HS-27A (cell line): ENCODE measurements at places on chromosomes 7 and 10.

DNA sequence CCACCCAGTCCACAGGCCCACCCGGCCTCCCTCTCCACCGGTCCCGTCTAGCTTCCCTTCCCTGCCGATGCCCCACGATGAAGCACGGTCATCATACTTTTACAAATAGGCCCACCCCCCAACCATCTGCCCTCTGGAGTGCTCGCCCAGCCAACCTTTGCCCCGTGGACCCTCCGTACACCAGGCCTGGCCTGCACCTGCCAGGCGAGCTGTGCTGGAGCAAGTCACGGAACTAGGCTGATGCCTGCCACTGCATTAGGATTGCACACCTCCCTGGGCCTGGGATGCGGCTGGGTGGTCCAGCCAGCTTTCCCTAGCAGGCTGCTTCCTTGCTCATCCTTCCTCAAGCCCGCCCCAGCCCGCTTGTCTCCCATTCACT, 44.7 kb downstream of the PPIF start:
- DNase-seq: no peak

GRCh38 chr7:102095321-102096011, 191.2 kb upstream of the SH2B2 start:
- no peak for DNase-seq

- DNase-seq: no peak
Measured at GRCh38 chr10:6213908-6214307, 11.2 kb downstream of the PFKFB3 start.

DNA sequence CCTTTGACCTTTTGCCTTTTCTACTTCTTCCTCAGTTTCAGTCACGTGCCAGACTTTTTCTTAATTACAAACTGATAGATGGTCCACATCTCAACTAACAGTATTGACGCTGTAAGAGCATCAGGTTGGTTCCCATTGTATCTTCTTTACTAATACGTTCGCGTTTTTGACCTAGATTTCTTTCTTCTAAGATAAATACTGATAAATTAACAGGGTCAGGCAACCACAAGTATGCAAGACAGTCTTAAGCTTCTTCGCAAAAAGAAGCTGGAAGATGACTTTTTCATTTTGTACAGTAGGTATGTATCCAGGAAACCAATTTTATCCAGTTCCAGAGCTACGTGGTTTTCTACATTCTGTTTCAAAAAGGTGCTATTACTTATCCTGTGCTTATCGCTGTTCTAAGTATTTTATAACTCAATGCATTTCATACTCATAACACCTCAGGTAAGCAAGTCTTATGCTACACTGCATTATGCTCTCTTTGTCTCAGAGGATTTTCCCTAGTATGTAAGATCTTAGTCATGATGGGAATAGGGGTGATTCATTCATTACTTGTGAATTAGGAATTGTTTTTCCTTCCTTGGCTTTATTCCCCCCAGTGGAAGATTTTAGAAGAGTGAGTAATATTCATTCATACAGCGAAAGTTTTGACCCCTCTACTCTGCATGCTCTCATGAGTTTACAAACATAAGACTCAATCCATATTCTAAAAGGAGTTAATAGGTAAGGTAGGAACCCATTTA, 955 bp downstream of the DUS4L start:
- no peak for DNase-seq

DNA sequence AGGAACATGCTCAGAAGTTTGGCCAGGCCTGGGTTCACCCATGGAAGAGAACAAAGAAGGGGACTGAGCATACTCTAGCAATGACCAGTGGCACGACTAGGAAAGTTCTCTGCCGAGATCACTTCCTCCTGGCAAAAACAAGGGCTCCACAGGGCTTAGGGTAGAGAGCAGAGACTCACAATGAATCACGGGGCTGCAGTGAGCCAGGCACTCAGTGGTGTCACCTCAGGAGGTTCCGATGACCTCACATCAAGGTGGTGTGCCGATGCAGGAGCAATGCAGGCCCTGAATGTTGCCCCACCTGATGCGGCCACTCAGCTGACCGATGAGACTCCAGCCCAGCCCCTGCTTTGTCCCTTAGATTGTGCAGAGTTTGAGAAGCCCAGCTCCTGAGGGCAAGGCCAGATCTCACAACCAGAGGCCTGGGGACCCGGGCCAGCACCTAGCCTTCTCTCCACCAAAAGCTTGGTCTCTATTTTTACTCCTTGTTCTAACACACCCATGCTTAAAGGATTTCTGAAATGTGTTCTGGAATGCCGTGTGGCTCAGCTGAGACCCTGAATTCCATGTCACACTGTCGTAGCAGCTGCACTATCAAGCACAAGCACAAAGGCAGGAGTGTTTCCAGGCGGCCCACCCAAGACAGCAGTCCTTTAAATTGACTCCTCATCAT, 60.9 kb downstream of the COBL start:
- no peak for DNase-seq

DNA sequence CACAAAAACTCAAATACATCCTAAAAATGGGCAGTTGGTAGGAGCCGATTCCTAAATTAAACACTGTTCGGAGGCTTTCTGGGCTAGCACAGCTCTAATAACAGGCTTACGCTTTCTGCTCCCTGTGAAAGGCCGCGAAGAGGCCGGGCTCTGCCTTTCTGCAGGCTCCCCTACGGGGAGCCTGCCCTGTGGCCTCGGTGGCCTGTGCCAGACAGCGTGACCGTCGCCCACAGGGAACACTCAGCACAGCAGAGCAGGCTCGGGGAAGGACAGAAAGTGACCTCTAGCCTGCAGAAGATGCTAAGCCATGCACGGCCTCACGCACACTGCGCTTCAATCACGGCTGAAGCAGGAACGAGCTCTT, 64.2 kb downstream of the DIP2C start:
- DNase-seq: no peak

DNA sequence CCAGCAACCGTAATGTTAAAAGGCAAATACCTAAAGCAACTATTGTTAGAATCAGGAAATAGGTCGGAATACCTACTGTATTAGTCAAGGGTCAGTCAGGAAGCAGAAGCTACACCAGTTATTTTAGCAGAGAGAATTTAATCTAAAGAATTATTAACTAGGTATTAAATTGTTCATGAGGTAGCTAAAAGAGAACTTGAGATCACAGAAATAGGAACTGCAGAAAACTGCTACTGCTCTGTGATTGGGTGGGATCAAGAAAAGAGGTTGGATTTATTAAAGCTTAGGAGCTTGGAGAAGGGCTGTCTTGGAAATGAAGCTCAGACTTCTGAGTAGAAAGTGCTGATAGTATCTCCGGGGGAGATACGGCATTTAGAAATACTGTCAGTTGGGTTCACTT, 20.0 kb upstream of the ZNF438 start:
- no peak for DNase-seq

DNA sequence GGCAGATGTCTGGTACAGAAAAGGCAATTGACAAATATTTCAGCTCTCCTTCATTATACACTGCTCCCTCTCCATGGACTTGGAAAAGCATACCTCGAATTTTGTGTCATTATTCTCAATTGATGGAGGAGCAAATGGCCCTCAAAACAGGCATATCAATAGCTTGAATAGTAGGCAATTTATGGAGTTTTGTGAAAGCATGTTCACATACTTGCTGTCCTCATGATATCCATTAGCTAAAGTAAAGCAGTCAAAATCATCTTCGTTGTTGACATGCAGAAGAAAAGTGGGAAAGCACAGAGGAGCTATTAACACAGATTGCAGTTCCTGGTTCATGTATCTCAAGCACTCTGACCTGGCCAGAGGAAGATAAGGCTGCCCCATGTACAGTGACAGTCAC, 472.8 kb downstream of the CCSER2 start:
- no peak for DNase-seq

DNA sequence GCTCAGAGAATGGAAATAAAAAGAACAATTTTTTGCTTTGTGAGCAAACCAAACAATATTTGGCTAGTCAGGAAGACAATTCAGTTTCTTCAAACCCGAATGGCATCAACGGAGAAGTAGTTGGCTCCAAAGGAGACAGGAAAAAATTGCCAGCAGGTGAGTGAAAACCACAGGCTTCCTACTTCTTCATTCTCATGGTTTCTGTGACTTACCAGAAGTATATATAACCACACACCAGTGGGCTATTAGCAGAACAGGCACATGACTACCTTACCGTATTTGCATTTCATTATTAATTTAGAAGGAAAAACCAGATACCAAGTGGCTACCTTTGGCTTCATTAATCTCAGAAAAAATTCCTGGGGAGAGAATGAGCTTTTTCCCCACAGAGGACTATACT, 8.8 kb downstream of the TDRD1 start:
- DNase-seq: no peak
